ENCODE measurements at places on chromosomes 3 and 15.

- no peak for DNase-seq
Measured at GRCh38 chr3:46036191-46036590, 8.9 kb upstream of the XCR1 start.

DNA sequence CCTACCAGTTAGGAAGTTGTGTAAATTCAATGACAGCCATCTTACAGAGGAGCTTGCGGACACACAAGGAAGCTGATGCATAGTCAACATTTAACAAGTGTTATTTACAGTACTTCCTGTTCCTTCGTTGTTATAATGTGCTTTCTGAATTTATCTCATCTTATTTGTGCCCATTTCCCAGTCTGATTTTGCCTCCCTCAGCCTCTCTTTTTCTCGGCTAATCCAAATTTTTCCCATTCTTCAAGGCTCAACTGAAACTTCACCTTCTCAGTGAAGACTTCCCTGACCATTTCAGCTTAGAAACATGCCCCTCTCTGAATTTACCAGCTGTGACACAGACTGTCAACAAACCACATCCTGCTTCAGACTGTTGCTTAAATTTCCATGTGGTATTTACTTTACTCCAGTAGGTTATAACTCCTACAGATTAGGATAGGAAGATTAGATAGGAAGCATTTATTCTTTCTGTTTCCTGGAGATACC lies 55.7 kb upstream of the CP start:
- DNase-seq: peak; percentile 76

DNA sequence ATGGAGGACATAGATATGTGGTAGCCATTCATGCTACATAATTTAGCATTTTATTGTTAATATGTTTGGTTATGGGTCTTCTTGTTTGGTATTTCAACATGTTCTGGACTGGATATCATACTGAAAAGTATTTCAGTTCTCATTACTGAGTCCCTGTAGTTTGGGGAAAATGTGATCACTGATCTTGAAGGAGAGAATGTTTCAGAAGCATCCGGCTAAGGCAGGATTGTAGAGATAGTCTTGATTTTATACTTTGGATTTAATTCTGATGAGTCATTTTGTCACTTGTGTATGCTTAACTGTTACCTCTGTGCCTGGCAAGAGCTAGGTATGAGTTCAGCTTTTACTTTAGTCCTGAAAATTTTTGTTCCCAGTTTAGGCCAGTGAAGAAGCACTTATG lies 7.1 kb downstream of the CHD2 start:
- DNase-seq: no peak

- peak; percentile 75 for DNase-seq
Measured at GRCh38 chr3:66722675-66723074, 221.9 kb upstream of the LRIG1 start.

GRCh38 chr3:187669675-187670504 lies at the start of gene SST:
Gene SST, minus strand, starts transcription at chr3:187670394. Its CDS starts 103 bp downstream, at chr3:187670291.
- DNase-seq: peak; percentile 49

GRCh38 chr15:77855871-77856270 lies 221.6 kb downstream of the TBC1D2B start:
- no peak for DNase-seq

DNA sequence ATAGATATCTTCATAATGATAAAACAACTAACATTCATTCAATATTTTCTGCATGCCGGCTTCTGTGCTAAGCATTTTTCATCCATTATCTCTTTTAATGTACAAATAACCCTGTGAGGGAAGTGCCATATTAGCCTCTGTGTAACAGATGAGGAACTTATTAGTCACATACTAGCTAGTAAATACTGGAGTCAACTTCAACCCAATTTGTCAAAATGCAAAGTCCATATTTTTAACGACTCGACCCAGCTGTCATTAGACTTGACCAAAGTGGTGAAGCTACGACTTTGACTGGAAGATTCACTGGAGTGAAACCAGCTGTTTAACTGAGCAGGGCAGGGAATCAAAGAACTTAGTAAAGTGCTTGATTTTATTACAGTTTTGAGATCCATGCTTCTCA lies 41.6 kb downstream of the PARP15 start:
- peak; percentile 13 for DNase-seq

GRCh38 chr3:57048052-57048671 lies 12.3 kb upstream of the SPATA12 start:
- DNase-seq: peak; percentile 83

DNA sequence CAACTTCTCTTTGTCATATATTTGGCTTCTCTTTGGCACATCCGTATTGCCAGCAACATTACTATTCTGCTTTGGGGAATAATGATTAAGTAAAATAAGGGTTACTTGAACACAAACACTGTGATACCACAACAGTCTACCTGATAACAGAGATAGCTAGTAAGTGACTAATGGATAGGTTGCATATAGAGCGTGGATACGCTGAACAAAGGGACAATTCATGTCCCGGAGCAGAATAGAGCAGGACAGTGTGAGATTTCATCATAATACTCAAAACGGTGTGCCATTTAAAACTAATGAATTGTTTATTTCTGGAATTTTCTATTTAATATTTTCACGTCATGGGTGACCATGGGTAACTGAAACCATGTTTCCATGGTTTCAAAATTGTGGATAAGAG lies 54.1 kb downstream of the SCN5A start:
- DNase-seq: no peak

- DNase-seq: peak; percentile 53
Measured at GRCh38 chr3:99902091-99902490, 84.4 kb downstream of the CMSS1 start.

- DNase-seq: no peak
Measured at GRCh38 chr15:81349271-81349670, 24.7 kb downstream of the TMC3 start.

GRCh38 chr3:60720736-60721135 lies 530.5 kb downstream of the FHIT start:
- peak; percentile 31 for DNase-seq

DNA sequence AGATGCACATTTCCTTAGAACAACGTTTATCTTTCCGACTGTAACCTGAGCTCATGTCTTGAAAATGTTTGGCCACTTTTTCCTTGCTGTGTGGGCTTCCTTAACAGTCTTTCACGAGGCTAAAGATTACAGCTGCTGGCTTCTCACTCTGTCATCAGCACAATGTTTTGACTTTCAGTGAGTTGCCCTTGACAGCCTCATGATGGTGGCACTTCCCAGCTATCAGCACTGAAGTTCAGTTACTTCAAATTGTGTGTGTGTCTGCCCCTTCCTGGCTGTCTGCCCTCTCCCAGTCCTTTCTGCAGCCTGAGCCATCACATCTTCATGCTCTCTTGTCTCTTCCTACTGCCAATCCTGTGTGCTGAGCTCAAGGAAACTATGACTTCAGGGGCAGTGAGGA lies 152.2 kb downstream of the NTRK3 start:
- no peak for DNase-seq

DNA sequence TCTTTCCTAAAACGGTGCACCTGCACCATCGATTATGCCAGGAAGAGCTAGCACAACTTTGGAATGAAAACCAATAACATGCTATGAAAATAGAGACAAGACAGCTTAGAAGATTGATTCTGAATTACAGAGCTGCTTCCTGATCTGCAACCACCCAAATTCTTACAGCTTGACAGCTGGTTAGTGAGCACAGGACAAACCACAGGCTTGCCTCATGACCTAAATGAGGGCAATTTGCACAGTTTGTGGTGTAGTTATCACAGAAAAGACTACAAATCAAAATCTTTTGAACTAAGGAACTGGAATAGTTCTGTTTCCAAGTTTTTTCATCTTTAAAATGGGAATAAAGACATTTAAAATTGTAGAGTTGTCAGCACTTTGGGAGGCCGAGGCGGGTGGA lies 533.5 kb downstream of the NAALADL2 start:
- peak; percentile 75 for DNase-seq

DNA sequence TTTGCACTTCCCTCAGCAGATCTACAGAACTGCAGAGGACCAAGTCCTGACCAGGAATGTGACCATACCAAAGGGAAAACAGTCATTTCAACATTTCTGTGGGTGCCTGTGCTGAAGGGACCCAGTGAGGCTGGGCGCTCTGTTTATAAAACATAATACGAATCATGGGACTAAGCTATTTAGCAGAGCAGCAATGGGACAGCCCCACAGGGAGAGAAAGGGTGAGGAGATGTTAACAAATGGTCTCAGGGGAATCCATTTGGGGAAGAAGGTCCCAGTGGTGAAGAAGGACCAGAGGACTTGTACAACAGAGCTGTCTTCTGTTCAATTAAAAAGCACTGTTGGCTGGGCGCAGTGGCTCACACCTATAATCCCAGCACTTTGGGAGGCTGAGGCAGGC lies 1025.4 kb downstream of the FHIT start:
- no peak for DNase-seq

GRCh38 chr3:59998058-59998457 lies 948.2 kb upstream of the CFAP20DC start:
- DNase-seq: peak; percentile 69

GRCh38 chr3:133836497-133837158 lies 31.0 kb downstream of the SRPRB start:
- DNase-seq: no peak

DNA sequence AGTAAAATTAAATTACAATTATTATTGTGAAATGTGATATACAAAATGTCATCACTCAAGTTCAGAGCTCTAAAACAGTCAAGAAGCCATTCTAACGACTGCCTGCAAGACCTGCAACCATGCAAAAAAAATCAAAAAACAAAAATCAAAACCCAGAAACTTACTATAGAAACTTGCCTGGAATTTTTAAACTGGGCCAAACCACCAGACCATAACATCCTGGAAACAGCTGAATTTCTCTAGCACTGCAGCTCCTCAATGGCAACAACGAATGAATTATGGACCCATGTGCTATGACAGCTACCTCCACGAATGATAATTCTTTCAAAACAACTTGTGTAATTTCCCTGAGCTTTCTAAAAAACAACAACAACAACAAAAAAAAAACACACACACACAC lies 130.0 kb upstream of the KCNMB2 start:
- peak; percentile 87 for DNase-seq

- DNase-seq: no peak
Measured at GRCh38 chr3:149217347-149217746, 4.3 kb downstream of the CP start.

- no peak for DNase-seq
Measured at GRCh38 chr3:67402873-67403272, 251.5 kb downstream of the SUCLG2 start.

Data from fibroblast of upper back skin (primary cell).